ENCODE measurements at places on chromosomes 13 and 19.

- H3K4me3 ChIP-seq: no peak overlapping the region
- no peak overlapping the region for H3K27ac ChIP-seq
- no peaks in the 10 kb centered on the region for H3K4me1 ChIP-seq
Measured at GRCh38 chr13:102461302-102461701, 59.5 kb upstream of the FGF14 start.

DNA sequence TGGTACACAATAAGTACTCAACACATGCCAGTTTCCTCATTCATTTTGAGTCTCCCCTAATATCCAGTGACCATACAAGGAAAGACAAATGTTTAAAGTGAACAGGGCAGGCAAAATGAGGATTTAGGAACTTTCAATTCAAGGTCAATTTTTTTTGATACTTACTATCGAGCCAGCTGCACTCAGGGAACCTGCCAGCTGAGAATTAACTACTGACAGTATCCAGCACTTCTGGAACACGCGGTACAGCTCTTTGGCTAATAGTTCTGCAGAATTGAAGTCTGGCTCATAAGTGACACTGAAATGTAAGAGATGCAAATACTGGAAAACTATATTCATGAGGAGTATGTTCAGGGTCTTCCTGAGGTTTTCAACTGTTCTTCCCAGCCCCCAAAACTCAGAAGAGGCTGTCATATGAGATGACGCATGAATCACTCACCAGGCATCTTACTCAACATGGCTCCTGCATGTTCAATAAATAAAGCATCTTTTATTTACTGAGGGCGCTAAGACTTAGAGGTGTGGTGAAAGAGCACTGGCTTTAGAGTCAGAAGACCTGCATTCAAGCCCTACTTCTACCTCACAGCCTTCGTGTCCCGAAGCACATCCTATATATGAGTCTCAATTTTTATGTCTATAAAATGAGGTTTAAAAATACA is 25.6 kb downstream of the RUBCNL start:
- peaks cover 13% of the 10 kb centered on the region for H3K36me3 ChIP-seq
- H3K4me3 ChIP-seq: no peak overlapping the region
- H3K27me3 ChIP-seq: no peaks in the 10 kb centered on the region

- H3K4me3 ChIP-seq: peak overlapping the region; percentile 93
- no peak for DNase-seq
- peaks cover 27% of the 10 kb centered on the region for H3K27me3 ChIP-seq
- H3K4me1 ChIP-seq: peaks cover 51% of the 10 kb centered on the region
- no peak overlapping the region for H3K27ac ChIP-seq
Measured at GRCh38 chr19:17467471-17468301, 2.6 kb upstream of the SLC27A1 start.

DNA sequence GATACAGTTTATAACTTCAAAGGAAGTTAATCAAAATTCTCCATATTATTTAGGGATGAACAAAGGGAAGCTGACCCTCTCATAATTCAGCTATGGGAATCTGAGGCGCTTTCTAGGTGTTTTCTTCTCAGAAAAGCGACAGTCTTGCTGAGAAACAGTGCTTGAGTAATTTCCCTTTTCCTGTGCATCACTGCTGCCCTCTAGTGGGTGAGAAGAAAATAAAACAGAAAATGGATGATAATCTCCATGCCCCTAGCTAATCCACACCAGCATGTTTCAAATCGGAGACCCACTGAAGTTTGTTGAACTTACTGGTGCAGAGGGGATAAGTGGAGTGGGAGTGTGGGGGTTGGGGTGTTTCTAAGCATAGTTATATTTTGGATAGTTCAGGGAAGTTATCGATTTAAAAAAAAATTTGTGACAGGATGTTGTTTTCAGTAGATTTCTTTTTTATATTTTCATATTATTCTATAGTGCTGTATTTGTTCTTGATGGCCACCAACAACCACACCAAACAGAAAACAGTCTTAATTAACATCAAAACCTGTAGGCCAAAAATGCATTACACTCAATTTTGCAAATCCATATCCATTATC is 21.4 kb downstream of the LCP1 start:
- H3K27ac ChIP-seq: no peak overlapping the region
- no peaks in the 10 kb centered on the region for H3K4me1 ChIP-seq
- peak; percentile 22 for DNase-seq

DNA sequence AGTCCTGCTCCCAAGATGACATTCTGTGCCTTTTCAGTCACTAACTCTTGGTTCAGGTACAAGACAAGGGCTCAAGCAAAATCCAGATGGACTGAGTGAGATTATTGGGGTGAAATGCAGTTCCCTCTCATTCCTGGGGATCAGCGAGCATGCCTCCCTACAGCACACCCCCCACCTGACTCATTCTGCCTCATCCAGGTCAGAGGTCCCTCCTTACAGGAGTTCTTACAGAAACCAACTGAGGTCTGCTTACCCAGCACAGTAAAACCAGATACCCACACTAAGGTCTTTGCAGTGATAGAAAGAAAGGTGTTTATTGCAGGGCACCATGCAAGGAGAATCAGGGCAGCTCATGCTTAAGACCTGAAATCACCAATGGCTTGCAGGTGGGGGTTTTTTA is 21.6 kb upstream of the MRI1 start:
- no peak overlapping the region for H3K4me3 ChIP-seq
- H3K27ac ChIP-seq: no peak overlapping the region
- no peaks in the 10 kb centered on the region for H3K27me3 ChIP-seq
- no peaks in the 10 kb centered on the region for H3K4me1 ChIP-seq

GRCh38 chr19:1468821-1469254 is 10.2 kb downstream of the C19orf25 start:
- peaks cover 88% of the 10 kb centered on the region for H3K27me3 ChIP-seq
- peak; percentile 53 for DNase-seq
- no peak overlapping the region for H3K4me3 ChIP-seq

- no peaks in the 10 kb centered on the region for H3K36me3 ChIP-seq
- H3K4me1 ChIP-seq: no peaks in the 10 kb centered on the region
- H3K27ac ChIP-seq: no peak overlapping the region
- DNase-seq: no peak
- no peak overlapping the region for H3K4me3 ChIP-seq
Measured at GRCh38 chr13:97403893-97404750, 29.8 kb upstream of the RAP2A start.

GRCh38 chr13:35888981-35889380 is 242.2 kb downstream of the DCLK1 start:
- no peak overlapping the region for H3K4me3 ChIP-seq
- no peaks in the 10 kb centered on the region for H3K27me3 ChIP-seq

DNA sequence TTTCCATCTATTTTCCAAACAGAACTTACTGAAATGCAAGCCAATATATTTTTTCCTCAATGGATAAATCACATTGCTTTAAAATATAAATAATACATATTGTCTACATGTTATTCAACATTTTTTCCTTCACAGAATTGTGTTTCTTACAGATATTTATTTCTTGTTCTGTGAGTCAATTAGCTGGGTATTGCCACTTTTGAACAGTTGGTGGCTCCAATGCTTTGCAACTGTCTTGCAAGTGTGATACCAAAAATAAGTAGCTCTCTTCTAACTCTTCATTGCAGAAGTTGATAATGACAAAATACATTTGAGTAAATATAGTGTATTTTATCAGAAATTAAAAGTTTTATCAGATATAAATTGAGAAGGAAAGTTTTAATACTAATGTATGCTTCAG is 17.1 kb upstream of the GPC5 start:
- H3K4me3 ChIP-seq: no peak overlapping the region
- H3K27me3 ChIP-seq: peaks cover 5% of the 10 kb centered on the region
- no peaks in the 10 kb centered on the region for H3K4me1 ChIP-seq
- no peak overlapping the region for H3K27ac ChIP-seq
- DNase-seq: no peak
- no peaks in the 10 kb centered on the region for H3K36me3 ChIP-seq

GRCh38 chr19:46297700-46298478 is 1.0 kb downstream of the HIF3A start:
- no peaks in the 10 kb centered on the region for H3K36me3 ChIP-seq
- DNase-seq: no peak
- peaks cover 38% of the 10 kb centered on the region for H3K4me1 ChIP-seq
- peaks cover 13% of the 10 kb centered on the region for H3K27me3 ChIP-seq

DNA sequence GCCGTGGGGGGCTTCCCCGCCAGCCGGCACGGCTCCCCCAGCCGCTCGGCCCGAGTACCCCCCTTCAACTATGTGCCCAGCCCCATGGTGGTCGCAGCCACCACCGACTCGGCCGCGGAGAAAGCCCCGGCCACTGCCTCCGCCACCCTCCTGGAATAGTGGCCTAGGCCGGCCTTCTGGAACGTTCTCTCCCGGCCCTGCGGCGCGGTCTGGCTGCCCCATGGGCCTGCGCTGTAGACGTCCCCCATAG is 9.0 kb downstream of the C19orf25 start:
- H3K36me3 ChIP-seq: no peaks in the 10 kb centered on the region
- peak overlapping the region; percentile 60 for H3K4me3 ChIP-seq
- H3K4me1 ChIP-seq: peaks cover 7% of the 10 kb centered on the region

DNA sequence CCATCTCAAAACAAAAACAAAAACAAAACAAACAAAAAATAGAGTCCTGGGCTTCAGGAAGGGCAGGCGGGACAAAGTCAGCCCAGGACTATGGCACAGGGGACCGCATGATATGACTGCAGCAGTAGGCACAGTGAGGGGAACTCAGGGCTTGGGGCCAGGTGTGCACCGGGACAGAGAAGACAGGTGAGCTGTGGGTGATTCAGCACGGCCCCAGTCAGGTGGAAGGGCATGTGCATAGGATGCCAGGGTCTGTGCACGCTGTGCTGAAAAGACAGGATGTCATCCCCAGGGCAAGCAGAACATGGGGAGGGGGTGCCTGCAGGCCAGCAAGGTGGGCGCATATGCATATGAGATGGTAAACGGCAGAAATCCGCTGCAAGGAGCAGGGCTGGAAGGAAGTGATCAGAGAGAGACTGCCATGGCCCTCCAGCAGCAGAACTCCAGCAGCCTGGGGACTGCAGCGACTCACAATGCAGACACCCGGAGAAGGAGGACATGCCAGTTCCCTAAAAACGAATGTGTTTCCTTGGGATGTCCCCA is 15.0 kb downstream of the EPS15L1 start:
- H3K4me3 ChIP-seq: peak overlapping the region; percentile 68
- H3K27me3 ChIP-seq: no peaks in the 10 kb centered on the region
- peaks cover 4% of the 10 kb centered on the region for H3K36me3 ChIP-seq
- no peak for DNase-seq
- peaks cover 60% of the 10 kb centered on the region for H3K4me1 ChIP-seq

DNA sequence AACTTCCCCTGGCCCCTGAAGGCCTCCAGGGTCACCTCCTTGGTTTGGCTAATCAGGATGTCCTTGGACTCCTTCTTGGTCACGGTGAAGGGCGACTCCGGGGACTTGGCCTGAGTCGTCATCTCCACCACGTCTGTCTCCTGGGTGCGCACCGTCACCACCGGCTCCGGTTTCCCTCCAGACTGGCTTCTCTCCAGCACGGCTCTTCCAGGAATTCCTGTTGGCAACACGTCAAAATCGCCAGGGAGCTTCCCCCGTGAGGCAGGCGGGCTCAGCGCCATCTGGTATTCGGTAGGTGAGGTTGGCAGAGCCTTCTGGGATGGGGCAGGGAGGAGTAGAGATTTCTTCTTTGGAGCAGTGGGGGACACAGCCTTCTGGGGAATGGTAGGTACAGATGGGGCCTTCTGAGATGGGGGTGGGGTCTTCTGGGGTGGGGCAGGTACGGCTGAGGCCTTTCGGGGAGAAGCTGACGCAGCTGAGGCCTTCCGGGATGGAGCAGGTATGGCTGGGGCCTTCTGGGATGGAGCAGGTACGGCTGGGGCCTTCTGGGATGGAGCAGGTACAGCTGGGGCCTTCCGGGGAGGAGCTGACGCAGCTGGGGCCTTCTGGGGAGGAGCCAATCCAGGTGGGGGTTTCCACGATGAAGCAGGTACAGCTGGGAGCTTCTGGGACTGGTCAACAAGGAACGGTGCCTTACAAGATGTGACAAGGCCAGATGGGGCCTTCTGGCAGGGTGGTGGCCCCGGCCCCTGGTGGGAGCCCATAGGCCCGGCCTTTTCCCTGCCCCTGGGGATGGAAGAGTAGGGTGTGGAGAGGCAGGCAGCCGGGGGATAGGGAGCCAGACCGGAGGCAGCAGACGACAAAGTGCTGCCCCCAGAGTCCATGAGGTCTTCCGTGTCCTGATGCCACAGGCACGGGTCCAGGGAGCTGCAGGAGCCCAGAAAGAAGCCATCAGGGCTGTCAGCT is 3.8 kb downstream of the GARIN5B start:
- no peaks in the 10 kb centered on the region for H3K36me3 ChIP-seq
- no peak overlapping the region for H3K4me3 ChIP-seq
- peaks cover 23% of the 10 kb centered on the region for H3K4me1 ChIP-seq
- H3K27ac ChIP-seq: no peak overlapping the region
- peaks cover 41% of the 10 kb centered on the region for H3K27me3 ChIP-seq

GRCh38 chr13:28563609-28564008 is 68.7 kb upstream of the FLT1 start:
- no peaks in the 10 kb centered on the region for H3K36me3 ChIP-seq
- H3K27me3 ChIP-seq: peaks cover 3% of the 10 kb centered on the region
- peaks cover 2% of the 10 kb centered on the region for H3K4me1 ChIP-seq
- H3K27ac ChIP-seq: no peak overlapping the region
- no peak overlapping the region for H3K4me3 ChIP-seq

DNA sequence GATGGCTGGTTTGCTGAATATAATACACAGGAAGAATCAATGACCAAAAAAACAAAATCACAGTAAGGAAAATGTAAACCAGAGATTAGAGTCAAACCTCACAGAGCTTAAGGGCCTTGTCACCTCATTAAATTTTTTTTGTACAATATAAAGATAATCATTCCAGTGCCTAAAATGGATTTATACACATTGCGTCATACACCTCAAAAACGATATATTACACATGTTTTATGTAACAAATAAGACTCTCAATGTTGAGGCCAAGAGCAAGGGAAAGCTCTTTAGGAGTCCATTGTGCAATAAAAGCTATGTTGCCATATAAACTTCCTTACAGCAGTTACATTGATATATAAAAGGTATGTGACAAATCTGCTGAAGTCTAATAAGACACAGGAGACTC is 856.7 kb upstream of the SLITRK1 start:
- H3K27ac ChIP-seq: no peak overlapping the region
- no peaks in the 10 kb centered on the region for H3K36me3 ChIP-seq
- DNase-seq: no peak
- no peaks in the 10 kb centered on the region for H3K27me3 ChIP-seq
- no peaks in the 10 kb centered on the region for H3K4me1 ChIP-seq
- no peak overlapping the region for H3K4me3 ChIP-seq

GRCh38 chr19:13160557-13160956 is 10.3 kb downstream of the IER2 start:
- no peak overlapping the region for H3K4me3 ChIP-seq
- no peaks in the 10 kb centered on the region for H3K36me3 ChIP-seq
- H3K4me1 ChIP-seq: peaks cover 60% of the 10 kb centered on the region
- H3K27ac ChIP-seq: peak overlapping the region; percentile 42
- H3K27me3 ChIP-seq: no peaks in the 10 kb centered on the region

GRCh38 chr19:55304980-55305379 is 20.2 kb downstream of the TMEM150B start:
- peaks cover 61% of the 10 kb centered on the region for H3K36me3 ChIP-seq
- H3K27me3 ChIP-seq: peaks cover 4% of the 10 kb centered on the region
- no peak overlapping the region for H3K27ac ChIP-seq
- peaks cover 24% of the 10 kb centered on the region for H3K4me1 ChIP-seq

All from nephron progenitor cell (in vitro differentiated cells).